ENCODE measurements at places on chromosomes 1 and 21.

DNA sequence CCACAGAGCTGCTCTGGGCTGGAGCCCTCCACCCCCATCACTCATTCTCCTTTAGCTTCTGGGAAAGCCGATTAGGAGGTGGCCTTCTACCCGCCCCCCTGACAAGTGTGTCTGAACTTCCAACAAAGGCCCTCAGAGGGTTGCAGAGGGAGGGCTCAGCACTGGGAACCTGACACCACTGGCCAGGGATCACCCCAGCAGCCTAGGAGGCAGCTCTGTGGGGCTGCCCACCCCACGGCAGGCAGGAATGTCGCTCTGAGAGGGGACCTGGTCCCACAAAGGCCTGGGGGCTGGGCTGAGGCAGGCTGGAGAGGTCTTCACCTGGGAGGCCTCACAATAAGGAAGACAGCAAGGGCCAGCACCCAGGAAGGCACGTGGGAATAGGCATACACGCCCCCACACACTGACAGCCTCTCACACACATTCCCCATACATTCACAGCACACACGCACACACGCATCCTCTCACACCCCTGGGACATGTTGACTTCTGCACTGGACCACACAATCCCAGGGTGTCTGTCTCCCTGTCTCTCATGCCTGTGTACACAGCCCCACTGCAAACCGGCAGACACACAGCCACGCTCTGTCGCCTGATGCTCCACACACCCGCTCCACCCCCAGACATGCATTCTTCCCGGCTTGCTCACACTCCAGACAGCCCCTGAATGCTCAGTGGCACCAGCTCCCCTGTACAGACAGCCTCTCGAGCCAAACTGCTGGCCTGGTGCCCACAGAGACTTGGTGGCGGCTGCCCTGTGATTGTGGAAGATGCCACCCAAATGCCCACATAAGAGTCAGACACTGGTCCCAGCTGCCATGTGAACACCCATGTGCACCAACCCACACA is 30.7 kb downstream of the DMBX1 start:
- H3K4me3 ChIP-seq: no peak overlapping the region
- peaks cover 18% of the 10 kb centered on the region for H3K27me3 ChIP-seq
- no peaks in the 10 kb centered on the region for H3K36me3 ChIP-seq
- peak overlapping the region; percentile 21 for H3K27ac ChIP-seq
- peaks cover 33% of the 10 kb centered on the region for H3K4me1 ChIP-seq

DNA sequence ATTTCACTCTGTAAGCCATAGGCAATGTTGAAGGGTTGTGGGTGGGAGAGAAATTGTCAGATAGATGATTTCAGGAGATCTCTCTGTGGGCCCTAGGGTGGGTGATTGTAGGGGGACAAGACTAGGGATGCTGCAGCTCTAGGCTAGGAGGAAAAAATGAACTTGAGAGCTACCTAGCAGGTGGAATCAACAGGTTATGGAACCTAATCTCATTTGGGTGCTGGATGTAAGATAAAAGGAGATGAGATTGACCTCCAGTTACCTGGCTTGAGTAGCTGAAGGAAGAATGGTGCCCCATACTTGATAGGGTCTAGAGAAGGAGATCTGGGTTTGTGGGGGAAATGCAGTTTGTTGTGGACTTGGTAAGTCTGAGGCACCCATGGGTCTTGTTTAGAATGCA is 396.5 kb downstream of the RRAGC start:
- peaks cover 12% of the 10 kb centered on the region for H3K27me3 ChIP-seq
- DNase-seq: peak; percentile 8
- no peaks in the 10 kb centered on the region for H3K36me3 ChIP-seq
- H3K4me1 ChIP-seq: peaks cover 10% of the 10 kb centered on the region
- H3K4me3 ChIP-seq: no peak overlapping the region

GRCh38 chr1:248136811-248137210 is 8.1 kb upstream of the OR2M5 start:
- DNase-seq: no peak
- no peak overlapping the region for H3K4me3 ChIP-seq
- H3K4me1 ChIP-seq: no peaks in the 10 kb centered on the region
- no peaks in the 10 kb centered on the region for H3K36me3 ChIP-seq
- H3K27me3 ChIP-seq: no peaks in the 10 kb centered on the region

- H3K4me3 ChIP-seq: no peak overlapping the region
- peaks cover 6% of the 10 kb centered on the region for H3K4me1 ChIP-seq
- H3K27ac ChIP-seq: no peak overlapping the region
- peaks cover 6% of the 10 kb centered on the region for H3K36me3 ChIP-seq
- no peak for DNase-seq
Observed at GRCh38 chr1:161978011-161978790, 45.5 kb downstream of the OLFML2B start.

GRCh38 chr21:42141643-42142042 is 70.5 kb downstream of the UMODL1 start:
- no peak overlapping the region for H3K27ac ChIP-seq
- peaks cover 3% of the 10 kb centered on the region for H3K4me1 ChIP-seq
- H3K36me3 ChIP-seq: no peaks in the 10 kb centered on the region

DNA sequence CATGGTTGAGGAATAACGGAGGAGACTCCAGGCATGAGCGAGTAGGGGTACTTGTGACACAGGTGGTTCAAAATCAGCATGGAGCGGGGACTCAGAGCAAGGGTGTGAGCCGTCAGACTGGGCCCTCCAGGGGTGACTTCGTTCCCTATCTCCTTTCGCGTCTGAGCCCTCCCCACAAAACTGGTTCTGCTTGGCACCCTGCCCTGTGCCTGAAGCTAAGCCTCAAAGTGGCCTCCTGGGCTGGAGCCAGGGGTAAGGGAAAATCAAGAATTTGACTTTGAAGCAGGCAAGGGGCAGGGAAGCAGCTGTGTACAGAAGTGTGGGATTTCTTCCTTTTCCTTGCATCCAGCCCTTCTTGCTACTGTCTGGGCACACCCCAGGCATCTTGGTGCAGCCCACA is 331.5 kb upstream of the AJAP1 start:
- H3K27ac ChIP-seq: no peak overlapping the region
- H3K4me1 ChIP-seq: no peaks in the 10 kb centered on the region
- no peaks in the 10 kb centered on the region for H3K27me3 ChIP-seq
- no peak for DNase-seq
- H3K36me3 ChIP-seq: no peaks in the 10 kb centered on the region

DNA sequence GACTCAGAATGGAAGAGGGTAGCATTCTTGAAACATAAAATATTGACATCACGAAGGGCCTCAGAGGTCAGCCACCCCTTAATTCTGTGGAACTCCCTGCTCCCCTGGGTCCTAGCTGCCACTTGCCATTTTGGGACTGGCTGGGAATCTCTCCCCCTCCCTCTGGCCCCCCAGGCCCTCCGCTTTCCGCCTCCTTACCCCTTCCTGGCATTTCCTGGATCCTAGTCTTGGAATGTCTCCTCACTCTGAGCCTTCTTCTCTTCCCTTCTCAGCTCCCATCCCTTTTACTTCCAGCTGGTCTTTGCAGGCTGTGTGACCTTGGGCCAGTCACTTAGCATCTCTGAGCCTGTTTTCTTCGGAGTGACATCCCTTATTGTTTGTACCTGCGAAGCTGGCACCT is 4.5 kb downstream of the PADI1 start:
- H3K36me3 ChIP-seq: no peaks in the 10 kb centered on the region
- H3K4me1 ChIP-seq: peaks cover 64% of the 10 kb centered on the region
- DNase-seq: no peak
- H3K4me3 ChIP-seq: no peak overlapping the region

DNA sequence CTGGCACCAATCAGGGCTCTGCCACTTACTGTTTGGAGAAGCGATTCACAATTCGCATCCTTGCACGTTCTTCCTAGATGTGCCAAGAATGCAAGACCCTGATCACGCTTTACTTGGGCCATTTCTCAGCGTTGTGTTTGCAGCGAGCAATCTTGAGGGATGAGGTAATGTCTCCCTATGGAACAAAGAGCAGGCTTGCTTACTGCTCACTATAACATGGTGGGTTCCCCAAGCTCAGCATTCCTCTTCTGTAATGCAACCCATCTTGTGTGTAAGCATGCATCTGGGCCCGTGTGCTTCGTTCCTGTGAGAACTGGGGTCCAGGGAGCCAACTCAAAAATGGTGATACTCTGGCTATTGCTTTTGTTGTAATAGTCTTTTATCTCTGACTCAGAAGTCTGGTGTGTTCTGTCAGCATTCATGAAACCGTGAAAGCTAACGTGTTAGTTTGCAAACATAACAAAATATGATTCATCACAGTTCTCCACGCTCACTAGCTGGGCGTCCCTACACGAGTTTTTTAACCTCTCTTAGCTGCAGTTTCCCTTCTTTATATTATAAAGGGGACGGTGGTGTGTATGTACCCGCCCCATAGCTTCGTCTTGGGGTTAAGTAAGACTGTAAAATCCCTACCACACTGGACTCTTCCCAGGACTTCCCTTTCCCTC is 33.3 kb downstream of the DNTTIP2 start:
- no peaks in the 10 kb centered on the region for H3K36me3 ChIP-seq
- no peaks in the 10 kb centered on the region for H3K27me3 ChIP-seq
- H3K4me3 ChIP-seq: peak overlapping the region; percentile 97
- no peak for DNase-seq
- H3K27ac ChIP-seq: peak overlapping the region; percentile 96
- peaks cover 19% of the 10 kb centered on the region for H3K4me1 ChIP-seq

DNA sequence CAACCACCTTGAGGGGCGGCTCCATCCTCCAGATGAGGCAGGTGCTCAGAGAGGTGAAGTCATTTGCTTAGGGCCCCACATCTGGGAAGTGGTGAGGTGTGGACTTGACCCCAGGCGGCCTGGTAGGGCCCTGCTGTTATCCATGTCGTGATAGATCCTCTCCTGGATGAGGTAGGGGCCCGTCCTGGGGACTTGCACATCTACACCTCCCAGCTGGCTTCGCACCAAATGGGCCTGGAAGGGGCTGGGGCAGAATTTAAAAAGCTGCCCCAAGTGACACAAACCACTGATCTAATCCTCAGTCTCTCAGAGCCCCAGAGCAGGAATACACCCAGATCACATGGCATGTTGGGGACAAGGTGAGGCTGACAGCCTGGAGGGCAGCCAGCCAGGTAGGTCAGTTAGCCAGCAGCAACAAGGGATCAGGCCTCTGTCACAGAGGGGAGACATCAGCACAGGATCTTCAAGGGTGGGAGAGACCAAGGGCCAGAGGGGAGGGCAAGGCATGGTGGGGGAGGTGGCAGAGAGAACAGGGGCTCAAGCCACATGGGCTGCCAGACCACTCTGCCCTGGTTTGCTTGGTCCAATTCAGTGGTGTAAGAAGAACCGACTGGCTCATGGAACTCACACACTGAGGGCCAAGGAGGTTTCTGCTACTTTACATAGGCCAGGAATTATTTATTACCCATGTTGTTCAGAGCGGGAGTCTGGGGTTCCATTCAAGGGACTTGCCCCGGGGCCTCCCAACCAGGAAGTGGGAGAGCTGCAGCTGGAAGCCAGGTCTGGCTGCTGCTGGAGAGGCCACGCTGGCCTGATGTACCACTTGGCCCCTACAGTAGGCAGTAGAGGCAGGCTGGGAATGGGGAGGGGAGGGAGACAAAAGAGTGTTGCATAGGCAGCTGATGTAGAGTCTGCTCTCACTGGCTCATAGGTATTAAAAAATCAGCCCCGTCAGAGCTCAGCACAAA is 12.1 kb downstream of the LRP8 start:
- H3K36me3 ChIP-seq: no peaks in the 10 kb centered on the region
- H3K4me1 ChIP-seq: peaks cover 8% of the 10 kb centered on the region
- no peak overlapping the region for H3K4me3 ChIP-seq
- H3K27me3 ChIP-seq: no peaks in the 10 kb centered on the region

GRCh38 chr21:40067751-40068150 is 200.5 kb downstream of the PCP4 start:
- no peak overlapping the region for H3K4me3 ChIP-seq
- no peaks in the 10 kb centered on the region for H3K36me3 ChIP-seq
- no peak for DNase-seq
- H3K27ac ChIP-seq: no peak overlapping the region
- no peaks in the 10 kb centered on the region for H3K4me1 ChIP-seq
- H3K27me3 ChIP-seq: no peaks in the 10 kb centered on the region

- no peaks in the 10 kb centered on the region for H3K27me3 ChIP-seq
- H3K27ac ChIP-seq: no peak overlapping the region
- no peak overlapping the region for H3K4me3 ChIP-seq
- H3K4me1 ChIP-seq: peaks cover 21% of the 10 kb centered on the region
- DNase-seq: no peak
- peaks cover 41% of the 10 kb centered on the region for H3K36me3 ChIP-seq
Observed at GRCh38 chr1:225554216-225554812, 98.6 kb downstream of the ENAH start.

DNA sequence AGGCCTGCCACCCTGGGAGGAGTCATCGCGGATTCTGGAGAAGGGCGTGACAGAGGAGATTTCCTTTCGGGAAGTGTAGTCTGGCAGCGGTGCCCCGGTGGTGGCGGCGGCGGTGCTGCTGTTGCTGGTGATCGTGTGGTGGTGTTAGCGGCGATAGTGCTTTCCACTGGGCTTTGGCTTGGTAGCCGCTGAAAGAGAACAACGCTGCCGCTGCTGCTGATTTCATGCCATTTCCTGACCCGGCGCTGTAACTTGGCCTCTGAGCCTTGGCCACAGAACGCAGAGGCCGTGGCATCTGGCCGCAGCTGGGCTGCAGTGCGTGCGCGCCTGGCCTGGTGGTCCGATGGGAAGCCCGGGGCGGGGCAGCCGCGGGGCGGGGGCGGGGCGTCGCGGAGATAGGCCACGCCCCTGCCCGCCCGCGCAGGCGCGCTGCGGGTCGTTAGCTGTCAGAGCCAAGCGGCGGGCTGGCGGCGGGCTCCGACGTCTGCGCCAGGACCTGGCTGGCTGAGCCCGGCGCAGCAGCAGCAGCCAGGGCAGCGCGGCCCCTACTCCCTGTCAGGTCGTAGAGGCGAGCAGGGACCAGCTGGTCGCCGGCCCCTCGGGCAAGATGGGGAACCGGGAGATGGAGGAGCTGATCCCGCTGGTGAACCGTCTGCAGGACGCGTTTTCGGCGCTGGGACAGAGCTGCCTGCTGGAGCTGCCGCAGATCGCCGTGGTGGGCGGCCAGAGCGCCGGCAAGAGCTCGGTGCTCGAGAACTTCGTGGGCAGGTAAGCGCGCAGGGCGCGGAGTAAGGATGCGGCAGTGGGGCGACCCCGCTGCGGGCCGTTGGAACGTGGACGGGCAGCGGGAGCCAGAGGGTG is at the start of gene DNM3:
TSS of gene DNM3 (plus strand) at position 449 of the 861 bp plus-strand sequence. CDS start at position 608, 159 bp downstream.
- peak within 1 kb of the TSS; percentile 33 for H3K27ac ChIP-seq
- H3K4me3 ChIP-seq: peak within 1 kb of the TSS; percentile 78
- H3K36me3 ChIP-seq: no peaks in the 10 kb centered on the region
- peaks cover 14% of the 10 kb centered on the region for H3K4me1 ChIP-seq
- peaks cover 34% of the 10 kb centered on the region for H3K27me3 ChIP-seq

- H3K36me3 ChIP-seq: peaks cover 3% of the 10 kb centered on the region
- DNase-seq: no peak
Observed at GRCh38 chr1:115314092-115314491, 24.0 kb downstream of the NGF start.

DNA sequence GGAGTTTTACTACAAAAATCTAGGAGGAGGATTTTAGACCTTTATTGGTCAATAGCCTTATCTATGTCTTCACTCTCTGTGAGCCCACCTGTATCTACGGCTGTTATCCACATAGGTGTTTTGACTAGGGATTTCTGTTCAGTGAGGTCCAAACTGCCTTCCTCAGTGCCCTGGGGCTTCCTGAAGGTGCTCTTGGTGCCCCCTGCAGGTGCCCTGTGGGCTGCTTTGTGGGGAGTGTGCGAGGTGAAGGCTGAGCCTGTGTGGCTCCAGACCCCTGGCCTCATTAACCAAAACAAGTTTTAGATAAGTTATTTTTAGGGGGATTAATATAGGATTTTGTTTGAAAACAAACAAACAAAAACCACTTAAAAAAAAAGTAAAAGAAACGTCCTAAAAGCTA is 122.5 kb downstream of the KIF26B start:
- H3K27me3 ChIP-seq: peaks cover 10% of the 10 kb centered on the region
- H3K4me1 ChIP-seq: no peaks in the 10 kb centered on the region
- H3K36me3 ChIP-seq: no peaks in the 10 kb centered on the region
- H3K4me3 ChIP-seq: no peak overlapping the region
- no peak overlapping the region for H3K27ac ChIP-seq

- H3K27me3 ChIP-seq: no peaks in the 10 kb centered on the region
- H3K27ac ChIP-seq: no peak overlapping the region
- no peak overlapping the region for H3K4me3 ChIP-seq
- H3K36me3 ChIP-seq: no peaks in the 10 kb centered on the region
- H3K4me1 ChIP-seq: peaks cover 8% of the 10 kb centered on the region
Observed at GRCh38 chr1:199184180-199184579, 545.3 kb downstream of the PTPRC start.
